ENCODE measurements at places on chromosomes 1 and 21. TPM values are rescaled to one million over a fixed set of nuclear protein-coding genes. Genes with fewer than 3 reads are reported as not detected.

Gene NCMAP
- under 0.01 TPM for total RNA-seq

Gene USH2A
- under 0.01 TPM for total RNA-seq

Gene MLLT11
- 91.7 TPM for total RNA-seq

Gene CHI3L1
- 0.74 TPM for total RNA-seq

Measured in temporal lobe (tissue), 4 donors.